ENCODE measurements at places on chromosomes 16 and 17. TPM values are rescaled to one million over a fixed set of nuclear protein-coding genes. Genes with fewer than 3 reads are reported as not detected.
A peak's percentile ranks its signal among the peaks of the same experiment; 100 is the strongest.

DNA sequence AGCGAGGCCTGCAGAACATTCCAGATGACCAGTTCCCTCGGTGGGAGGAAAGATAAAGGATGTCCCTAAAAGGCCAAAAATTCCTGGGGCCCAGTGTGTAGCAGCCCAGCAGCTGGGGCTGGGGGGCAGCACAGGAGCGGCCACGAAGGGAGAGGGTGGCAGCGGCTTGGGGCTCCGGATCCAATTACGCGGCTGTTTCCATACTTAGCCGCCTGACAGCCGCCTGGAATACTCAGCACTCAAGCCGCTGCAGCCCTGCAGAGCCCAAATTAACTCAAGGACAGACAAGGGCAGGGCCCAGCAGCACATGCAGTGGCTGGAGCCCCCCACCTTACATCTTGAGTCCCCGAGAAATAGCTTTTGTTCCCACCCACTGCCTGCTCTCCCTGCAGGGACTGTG is 1.3 kb downstream of the SRL start:
- DNase-seq = no peak

DNA sequence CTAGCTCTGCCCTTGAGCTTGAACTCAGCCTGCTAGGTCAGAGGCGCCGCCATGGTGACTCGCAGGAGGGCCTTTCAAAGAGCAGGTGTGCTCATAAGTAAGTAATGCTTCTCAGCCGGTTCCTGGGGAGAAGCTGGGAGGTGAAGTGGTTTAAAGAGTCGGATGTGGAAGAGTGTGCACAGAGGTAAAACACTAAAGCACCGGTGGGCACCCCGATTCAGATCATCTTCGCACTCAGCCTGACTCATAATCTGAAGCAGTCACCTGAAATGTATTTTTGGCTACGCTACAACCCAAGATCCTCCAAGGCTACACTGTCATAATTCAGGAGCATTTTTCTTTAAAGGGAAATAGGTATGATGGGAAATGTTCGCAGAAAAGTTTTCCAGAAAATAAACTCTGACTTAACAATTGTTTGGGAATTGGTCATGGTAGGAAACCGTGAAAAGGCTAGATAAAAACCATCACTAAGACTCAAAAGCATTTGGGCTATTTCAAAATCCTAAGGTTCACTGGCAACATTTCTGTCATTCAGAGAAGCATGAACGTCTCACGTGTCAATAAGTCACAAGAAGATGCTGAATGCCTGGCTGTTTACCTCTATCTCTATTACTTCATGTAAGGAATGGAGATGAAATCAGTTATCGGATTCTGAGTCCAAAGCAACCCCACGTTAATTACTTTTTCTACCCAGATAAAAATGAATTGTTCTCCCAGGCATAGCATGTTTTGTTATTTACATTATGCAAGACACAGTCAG is 17.8 kb downstream of the CDH8 start:
- DNase-seq = no peak

GRCh38 chr17:77778636-77779489 is 179.6 kb upstream of the TNRC6C start:
- peak; percentile 92 for DNase-seq

- no peak for DNase-seq
Measured at GRCh38 chr17:55740511-55741355, 10.1 kb upstream of the PCTP start.

GRCh38 chr17:27466743-27467375 is 10.6 kb downstream of the KSR1 start:
- no peak for DNase-seq

The ANKRD40CL gene
- total RNA-seq = not detected

DNA sequence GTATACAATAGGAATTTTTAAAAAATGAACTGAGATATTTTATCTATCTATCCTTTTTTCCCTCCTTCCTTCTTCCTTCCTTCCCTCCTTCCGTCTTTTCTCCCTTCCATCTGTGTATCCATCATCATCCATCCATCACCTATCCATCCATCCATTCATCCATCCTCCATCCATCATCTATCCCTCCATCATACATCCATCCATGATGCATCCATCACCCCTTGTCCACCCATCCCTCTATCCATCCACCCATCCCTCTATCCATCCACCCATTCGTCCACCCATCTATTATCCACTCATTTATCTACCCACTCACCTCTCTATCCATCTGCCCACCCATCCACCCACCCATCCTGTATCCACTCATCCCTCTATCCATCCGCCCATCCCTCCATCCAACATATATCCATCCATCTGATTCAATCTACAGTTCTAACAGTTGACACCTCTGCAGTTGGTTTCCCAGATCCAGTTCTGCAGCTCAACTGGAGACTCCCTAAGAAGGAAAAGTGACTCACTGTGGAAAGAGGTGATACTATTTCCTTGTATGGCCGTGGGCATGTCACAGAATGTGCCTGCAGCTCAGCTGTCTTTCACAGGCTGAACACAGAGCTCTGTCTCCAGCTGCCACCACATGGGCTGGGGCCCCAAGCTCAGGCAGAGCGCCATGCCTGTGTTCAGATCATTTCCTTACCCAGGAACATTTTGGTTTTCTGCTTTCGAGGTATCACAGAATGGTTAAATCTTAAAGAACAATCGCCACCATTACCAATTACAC is 130.8 kb downstream of the XYLT1 start:
- no peak for DNase-seq

GRCh38 chr16:8107296-8107695 is 483.0 kb downstream of the TMEM114 start:
- DNase-seq = no peak

All from aorta (tissue), 5 donors.